T-helper 2 cell treated with Interferon-gamma antibody and Interleukin-4, amounts not matched to agents 5 μg/mL and 100 μg/mL, for 36 hours (primary cell): ENCODE measurements at places on chromosomes 2 and 18.

GRCh38 chr18:55541571-55541970 lies 46.4 kb downstream of the TCF4 start:
- DNase-seq: no peak

- no peak for DNase-seq
These were observed 301.6 kb downstream of the SMAD2 start for GRCh38 chr18:47628893-47629292.

GRCh38 chr18:11368020-11368419 lies 218.7 kb upstream of the PIEZO2 start:
- DNase-seq: no peak

DNA sequence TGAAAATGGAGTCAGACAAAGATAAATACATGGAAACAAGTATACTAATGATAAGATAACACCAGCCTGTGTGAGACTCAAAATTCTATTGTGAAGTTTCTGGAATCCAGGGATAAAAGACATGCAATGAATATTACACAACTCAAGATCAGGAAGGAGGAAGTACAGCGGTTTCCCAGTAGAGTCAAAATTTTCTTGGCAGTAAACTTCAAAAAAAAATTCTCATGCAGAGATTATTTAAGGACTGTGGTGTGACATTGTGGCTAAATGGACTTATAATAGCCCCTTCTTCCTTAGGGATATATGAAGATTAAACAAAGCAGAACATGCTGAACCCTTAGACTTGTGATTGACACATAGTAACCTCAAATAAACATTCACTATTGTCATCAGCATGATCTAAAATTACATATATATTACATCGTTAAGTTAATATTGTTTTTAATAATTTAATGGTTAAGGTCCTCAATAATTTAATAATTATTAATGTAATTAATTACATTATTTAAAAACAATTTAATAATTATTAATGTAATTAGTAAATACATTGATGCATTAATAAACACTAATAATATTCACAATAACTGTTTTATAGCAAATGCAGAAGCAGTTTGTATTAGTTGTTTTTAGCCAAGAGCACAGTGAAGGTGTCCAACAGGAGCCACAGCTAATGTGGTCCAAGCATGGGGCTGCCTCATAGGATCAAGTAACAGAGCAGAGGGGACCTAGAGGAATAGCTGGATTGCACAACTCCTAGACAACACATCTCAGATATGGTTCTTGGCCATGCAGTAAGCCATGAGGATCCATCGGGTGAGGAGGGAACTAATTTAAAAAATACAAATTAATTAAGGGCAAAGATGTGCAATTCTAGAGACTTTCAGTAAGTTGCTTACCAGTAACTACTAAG lies 77.3 kb downstream of the POLE4 start:
- no peak for DNase-seq

DNA sequence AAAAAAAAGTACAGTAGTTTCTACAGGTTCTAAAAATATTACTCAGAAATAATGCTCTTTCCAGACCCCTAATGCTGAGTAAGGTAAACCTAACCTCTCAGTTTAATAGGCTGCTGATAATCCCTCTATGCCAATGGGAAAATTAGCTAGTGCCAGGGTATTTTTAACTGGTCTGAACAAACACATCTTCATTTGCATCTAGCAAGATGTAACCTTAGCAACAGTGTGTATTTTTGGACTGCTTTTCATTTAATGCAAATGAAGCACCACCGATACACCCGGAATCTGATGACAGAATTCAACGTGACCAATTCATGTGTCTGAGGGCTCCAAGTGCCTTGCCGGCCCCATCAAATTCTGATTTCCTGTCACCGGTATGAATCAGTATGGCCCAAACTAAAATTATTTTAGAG lies 47.4 kb upstream of the CYRIA start:
- no peak for DNase-seq

GRCh38 chr2:68196120-68196716 lies 38.5 kb downstream of the PNO1 start:
- no peak for DNase-seq

GRCh38 chr2:175981551-175981950 lies 20.5 kb downstream of the LNPK start:
- DNase-seq: no peak

DNA sequence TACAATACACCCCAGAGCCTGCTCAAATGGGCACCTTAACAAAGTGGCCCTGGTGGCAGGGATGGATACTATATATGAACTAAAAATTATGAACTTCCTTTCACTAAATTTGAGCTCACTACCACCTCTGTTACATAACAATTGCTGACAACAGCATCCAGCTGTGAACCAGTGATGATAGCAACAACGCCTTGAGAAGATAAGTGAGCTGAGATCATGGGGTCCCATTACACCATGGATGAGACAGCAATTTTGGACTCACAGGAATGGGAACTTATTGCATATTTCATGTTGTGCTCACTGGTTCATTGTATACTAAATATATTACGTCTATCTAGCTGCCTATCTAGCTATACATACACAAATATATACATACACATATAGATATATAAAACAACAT lies 16.9 kb upstream of the ALMS1 start:
- no peak for DNase-seq

DNA sequence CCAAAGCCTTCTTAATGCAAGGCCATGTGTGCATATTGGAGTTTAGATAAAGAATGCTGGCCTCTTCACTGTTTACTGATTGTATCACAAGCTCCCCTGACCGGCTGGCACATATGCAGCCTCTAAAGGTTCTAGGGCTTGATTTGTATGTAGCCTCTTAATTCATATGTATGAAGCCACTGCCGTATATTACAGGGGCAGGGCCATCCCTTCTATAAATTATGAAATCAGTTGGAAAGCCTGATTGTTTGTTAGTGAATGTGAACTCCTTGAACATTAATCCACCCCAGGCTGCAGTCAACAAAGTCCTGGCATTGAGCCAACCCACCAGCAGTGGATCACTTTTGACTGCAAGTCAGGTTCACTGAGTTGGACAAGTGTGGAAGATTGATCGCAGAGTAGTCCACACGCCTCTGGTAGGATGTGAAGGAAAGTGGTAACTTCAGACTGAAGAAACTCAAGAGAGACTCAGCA lies 61.6 kb upstream of the PARD3B start:
- DNase-seq: no peak
